ENCODE measurements at places on chromosomes 7 and 10. TPM values are rescaled to one million over a fixed set of nuclear protein-coding genes. Genes with fewer than 3 reads are reported as not detected.

GRCh38 chr7:157006205-157006747 is 4.2 kb downstream of the MNX1 start:
- DNase-seq, result no peak

DNA sequence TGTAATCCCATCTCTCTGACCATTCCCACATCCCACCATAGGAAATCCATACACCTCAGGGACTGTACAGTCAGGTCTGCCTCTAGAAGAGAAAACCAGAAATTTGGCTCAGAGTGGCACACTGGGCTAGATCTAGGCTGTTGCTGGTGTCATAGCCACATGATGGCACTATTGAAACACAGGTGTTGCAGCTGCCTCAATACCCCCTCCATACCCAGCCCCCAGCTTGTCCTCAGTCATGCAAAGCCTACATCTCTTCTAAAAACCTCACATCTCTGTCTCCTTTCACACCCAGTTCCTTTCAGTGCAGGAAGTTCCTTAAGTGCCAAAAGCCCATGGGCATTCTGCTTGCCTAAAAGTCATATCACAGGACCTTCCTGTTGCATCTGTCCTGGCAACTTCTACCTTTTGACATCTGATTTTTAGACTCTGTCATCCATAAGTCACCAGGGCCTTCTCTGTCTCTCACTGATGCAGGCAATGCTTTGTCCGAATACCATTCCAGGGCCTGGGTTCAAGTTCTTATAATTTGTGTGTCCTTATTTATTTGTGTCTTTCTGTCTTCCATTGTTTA is 27.0 kb upstream of the HIBADH start:
- DNase-seq, result no peak

Gene LAMB1
- 312 TPM for total RNA-seq

Gene ELN
- total RNA-seq, result 287 TPM

Gene TUBB8
- total RNA-seq, result not detected

DNA sequence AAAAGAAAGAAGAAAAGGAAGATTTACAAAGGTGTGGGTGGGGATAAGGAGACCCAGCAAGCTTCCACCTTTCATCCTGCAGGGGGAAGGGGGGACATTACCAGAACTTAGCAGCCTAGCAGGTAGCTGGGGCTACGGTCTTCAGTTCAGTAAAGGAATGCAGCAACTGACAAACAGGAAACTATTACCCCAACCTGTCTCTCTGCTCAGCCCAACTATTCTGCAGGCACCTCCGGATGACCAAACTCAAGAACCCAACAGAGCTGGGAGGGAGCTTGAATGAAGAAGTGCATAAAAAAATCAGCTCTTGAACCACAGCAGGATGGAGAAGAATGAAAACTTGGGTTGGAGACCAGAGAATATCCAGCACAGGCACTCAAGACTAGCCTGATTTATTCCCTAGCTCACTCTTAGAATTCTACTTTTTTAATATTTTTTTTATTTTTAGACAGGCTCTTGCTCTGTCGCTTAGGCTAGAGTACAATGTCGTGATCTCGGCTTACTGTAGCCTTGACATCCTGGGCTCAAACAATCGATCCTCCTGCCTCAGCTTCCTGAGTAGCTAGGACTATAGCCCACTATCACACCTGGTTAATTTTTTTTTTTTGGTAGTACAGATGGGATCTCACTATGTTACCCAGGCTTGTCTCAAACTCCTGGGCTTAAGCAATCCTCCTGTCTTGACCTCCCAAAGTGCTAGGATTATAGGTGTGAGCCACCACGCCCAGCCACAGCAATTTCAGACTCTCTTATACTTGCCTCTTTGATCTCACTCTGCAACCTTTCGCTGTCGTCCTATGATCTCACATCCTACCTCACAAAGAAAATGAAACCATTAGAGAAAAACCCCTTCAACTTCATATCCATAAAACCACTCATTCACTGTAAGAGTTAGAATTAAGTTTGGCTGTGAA is 18.5 kb upstream of the C10orf67 start:
- DNase-seq, result no peak

DNA sequence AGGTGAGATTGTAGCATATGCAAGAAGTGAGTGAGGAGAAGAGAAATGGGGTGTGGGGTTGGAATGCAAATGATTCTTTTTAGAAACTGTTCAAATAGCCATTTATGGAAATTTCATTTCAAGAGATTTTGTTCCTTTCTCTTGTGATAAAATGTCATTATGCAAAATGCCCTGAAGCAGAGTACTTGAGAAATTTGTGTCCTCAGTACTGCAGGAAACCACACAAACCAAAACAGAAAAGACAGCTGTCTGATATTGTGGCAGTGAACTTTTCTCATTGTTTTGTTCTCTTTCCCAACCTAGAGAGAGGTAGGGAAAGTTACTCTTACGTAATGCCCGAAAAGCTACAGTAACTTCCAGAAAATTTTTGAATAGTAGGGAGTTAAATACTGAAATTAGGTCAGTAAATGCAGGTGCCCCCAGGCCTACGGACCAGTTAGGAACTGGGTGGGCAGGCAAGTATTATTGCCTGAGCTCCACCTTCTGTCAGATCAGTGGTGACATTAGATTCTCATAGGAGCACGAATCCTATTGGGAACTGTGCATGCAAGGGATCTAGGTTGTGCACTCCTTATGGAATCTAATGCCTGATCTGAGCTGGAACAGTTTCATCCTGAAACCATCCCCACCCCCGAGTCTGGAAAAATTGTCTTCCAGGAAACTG is 34.0 kb downstream of the DLD start:
- no peak for DNase-seq

GRCh38 chr7:22879709-22880306 is 57.2 kb upstream of the TOMM7 start:
- DNase-seq, result no peak
